ENCODE measurements at places on chromosomes 7 and 10.
A peak's percentile ranks its signal among the peaks of the same experiment; 100 is the strongest.

DNA sequence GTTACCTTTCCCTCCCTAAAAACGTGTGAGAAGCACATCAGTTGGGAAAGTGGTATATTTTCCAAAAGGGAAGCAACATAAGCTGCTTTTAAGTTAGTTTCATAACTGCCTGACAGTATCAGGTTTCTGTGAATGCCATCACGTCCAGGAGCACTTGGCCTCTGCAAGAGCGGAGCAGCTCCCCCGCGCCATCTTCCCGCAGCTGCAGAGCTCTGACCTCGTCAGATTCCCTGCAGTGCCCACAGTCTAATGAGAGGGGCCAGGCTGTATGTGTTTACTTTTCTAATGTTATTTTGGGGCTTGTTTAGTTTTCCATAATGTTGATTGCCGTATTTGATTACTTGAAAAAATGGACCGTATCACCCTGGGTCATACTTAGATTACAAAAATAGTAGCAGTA, 74.2 kb downstream of the MGMT start:
- DNase-seq, result no peak

DNA sequence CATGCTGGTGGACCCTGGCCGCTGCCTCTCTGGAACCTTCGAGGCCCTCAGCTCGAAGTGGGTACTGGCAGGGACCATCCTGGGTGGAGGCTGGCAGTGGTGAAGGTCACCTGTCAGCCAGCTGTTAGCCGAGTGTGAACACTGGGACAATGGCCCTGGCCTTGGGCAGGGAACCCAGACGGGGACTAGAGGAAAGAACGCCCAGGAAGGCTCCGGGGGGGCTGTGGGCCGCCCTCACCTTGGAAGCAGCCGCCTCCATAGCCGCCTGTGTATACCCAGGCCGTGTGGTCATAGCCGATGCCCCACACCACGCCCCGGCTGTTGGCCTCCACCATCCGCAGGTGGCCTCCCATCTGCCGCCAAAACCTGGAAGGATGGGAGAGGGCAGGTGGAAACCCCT, 17.6 kb downstream of the BHLHA15 start:
- no peak for DNase-seq

GRCh38 chr7:102073931-102074880, 212.5 kb upstream of the SH2B2 start:
- no peak for DNase-seq

DNA sequence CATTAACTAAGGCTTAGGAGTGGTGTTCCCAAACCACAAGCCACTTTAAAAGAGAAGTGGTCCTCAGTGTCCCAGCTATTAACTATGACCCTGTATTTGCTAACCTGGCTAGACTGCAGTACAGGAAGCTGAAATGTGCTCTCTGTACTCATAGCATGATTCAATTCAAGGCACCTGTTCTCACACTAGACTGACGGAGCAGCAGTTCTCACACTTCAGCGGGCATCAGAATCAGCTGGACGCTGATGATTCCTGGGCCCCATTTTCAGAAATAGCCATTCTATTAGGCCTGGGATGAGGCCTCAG, 24.5 kb upstream of the MSRB2 start:
- no peak for DNase-seq

DNA sequence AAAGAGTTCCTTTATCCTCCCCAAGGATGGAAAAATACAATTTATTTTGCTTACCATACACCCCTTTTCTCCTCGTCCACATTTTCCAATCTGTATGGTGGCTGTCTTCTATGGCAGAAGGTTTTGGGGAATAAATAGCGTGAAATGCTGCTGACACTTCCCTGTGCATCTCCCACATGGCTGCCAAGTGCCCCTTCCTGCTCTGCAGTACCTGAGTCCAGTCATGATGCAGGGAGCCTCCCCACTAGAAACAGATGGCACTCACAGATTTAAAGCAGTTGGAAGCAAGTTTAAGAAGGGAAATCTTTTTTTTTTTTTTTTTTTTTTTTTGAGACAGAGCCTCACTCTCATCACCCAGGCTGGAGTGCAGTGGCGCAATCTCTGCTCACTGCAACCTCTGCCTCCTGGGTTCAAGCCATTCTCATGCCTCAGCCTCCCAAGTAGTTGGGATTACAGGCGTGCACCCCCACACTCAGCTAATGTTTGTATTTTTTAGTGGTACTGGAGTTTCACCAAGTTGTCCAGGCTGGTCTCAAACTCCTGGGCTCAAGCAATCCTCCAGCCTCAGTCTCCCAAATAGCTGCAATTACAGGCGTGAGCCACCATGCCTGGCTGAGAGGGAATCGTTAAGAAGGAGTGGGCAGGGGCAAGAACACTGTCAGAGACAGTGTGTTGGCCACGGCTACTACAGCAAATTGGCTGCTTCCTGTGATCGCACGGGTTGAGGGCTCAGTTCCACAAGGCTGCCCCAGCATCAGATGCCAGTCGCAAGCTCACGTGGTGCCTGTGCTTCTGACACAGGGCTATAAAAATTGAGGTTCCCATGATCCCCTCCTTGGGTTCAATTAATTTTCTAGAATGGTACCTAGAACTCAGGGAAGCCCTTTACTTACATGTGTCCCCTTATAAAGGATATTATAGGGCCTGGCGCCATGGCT, 5.3 kb upstream of the PILRA start:
- DNase-seq, result no peak

DNA sequence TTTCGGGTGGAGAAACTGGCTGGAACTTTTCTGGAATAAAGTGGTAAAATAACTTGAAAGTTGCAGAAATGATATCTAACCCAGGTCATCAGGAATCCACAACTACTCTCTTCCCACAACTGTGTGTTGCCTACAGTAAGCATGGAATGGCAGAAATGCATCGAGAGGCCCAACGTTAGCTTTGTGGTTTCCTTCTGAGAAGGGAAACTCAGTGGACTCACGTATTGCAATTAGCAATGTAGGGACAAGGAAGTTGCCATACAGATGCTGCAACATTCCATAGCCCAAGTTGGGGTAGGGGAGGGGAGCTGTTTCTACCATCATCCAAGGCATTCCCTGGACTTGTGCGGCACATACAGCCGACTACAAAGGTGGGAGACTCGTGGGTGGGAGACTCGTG, 1.9 kb downstream of the PON1 start:
- no peak for DNase-seq

GRCh38 chr7:2640846-2641316, 9.1 kb downstream of the TTYH3 start:
- no peak for DNase-seq

DNA sequence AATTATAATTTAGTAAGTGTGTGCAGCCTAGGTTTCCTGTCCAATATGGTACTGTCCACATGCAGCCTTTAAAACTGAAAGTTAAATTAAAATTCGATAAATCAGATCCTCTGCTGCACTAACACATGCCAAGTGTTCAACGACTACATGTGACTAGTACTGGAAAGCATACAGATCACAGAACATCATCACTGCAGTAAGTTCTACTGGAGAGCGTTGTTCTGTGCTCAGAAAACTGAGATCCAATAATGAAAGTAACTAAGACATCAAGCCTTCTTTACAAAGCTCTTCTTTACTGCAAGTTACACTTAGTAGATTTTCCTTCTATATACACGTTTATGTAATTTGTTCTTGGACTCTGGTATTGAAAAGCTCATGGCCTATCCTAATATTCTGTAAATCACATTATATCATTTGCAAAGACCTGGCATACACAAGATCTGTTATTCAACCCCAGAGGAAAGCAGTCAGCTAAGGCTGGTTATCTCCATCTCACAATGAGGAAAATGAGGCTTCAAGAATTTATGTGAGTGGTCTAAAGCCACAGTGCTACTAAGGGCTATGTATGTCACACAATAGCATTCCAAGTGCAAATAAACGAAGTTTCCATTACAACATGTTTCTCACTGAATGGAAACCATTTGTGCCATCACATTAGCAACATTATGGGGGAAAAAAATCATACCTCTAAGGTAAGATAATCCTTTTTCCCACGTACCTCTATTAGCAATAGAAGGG, 77.6 kb downstream of the VPS41 start:
- DNase-seq, result no peak

GRCh38 chr7:137916980-137917645, 70.3 kb upstream of the DGKI start:
- no peak for DNase-seq

DNA sequence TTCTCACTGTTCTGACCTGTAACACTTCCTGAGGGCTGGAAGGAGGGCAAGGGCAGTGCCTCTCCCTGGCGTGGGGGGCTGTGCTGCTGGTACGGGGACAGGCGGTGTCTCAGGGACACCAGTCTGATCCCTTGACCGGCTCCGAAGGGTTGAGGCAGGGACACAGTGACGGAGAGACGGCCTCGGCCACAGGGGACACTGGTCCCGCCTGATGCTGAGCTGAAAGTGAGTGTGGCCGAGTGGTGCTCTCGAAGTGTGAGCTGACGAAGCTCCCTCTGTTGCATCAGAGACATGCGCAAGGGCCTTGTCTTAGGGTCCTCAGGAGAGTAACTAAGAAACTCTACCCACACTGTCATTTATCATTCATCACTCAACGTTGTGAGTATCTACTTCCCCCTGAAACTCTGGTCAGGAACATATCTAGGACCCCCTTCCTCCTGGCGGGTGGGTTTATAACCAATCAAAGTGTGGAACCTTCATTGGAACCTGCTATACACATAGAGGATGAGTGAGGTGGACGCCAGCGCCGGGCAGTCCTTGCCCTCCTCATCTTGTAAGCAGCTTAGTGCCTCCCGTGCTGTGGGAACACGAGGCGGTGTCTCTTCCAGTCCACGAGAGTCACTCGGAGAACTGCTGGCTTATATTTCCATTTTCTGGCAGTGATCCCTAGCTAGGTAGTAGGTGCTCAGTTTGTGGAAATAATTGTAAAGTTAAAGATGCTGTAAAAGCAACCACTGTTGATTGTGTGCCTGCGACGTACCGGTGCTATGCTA, 283.1 kb downstream of the DNAJB6 start:
- no peak for DNase-seq

DNA sequence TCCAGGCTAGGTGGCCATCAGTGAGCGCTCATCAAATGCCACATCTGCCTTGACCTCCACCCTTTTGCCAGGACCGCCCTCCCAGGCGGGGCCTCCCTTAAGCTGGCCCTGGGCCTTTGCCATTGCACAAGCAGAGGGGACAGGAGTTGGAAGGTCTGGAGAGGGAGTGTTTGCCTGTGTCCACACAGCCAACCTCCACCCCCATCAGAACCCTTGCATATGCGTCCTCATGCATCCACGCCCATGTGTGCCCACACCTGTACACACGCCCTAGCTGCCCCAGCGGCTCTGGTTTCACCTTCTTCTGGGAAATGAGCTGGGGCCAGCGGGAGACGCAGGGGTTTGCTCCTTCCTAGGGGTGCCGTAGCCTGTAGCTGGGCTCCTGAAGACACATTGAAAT, 64.0 kb downstream of the NEURL1 start:
- no peak for DNase-seq

DNA sequence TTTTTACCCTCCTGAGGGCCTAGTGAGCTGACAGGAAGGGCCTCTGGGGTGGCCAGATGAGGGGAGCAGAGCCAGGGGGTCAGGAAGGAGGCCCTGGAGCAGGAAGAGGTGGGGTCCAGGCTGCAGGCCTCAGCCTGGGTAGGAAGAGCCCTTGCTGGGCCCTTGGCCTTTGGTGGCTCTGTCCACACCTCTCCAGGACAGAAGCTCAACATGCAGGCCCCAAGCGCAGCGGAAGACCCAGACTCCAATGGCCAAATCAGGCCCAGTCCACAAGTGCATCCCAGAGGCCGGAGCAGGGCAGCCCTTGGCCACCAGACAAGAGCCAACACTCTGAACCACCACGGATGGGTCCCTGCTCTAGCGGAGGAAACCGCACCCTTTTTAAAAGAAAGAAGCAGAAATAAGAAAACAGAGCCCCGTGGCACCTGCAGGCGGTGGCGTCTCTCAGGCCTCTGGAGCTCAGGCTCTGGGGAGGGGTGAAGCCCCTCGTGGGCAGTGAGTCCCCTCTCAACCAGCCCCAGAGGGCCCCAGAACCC, 52.8 kb downstream of the FOXL3 start:
- no peak for DNase-seq

DNA sequence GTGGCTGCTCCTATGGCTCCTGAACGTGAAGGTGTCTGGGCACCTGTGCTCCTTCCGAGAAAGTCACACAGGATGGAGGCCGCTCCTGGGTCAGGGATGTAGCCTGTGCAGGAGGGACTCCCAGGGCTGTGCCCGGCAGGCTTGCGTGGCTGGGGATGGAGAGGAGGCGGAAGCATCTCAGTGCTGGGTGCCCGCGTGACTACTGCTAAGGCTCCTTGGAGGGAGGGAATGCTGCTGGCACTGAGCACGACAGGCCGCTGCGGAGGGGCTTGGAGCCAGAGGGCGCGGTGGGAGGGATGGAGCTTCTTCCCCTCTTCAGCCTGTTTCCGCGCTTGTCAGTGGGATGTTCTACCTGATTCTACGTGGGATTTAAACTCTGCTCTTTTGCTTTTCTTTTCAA, 35.0 kb downstream of the ADCY1 start:
- no peak for DNase-seq

DNA sequence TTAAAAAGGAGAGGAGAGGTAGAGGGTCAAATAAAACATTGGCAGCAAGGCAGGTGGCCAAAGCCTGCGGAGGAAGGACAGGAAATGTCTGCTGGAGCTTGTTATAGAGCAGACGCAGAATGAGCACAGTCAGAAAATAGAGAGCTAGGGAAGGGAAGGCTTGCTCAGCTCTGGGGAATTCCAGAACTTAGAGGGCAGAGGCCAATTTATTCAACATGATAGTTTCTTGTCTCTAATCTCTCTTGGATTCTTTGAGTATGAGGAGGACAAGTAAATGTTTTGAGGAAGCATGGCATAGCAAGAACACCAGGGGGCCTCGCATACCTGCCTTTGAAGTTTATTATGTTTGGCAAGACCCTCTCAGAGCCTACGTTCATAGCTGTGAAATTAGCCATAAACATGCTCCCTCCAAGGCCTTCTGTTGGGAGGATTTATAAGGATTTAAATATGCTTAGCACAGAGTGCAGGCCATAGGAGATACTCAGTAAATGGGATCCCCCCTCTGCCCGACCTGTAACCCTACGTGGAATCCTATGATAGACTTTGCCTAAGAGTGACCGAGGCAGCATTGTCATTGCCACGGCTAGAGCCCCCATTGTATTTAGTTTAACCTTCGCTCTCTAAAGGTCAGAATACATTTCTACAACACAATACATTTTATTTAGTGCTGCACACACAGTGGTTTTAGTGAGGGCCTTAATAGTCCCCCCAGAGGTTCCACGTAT, 293.9 kb downstream of the CCDC3 start:
- peak; percentile 62 for DNase-seq

GRCh38 chr10:34960983-34961382, 129.2 kb downstream of the CUL2 start:
- DNase-seq, result no peak

- peak; percentile 37 for DNase-seq
These were observed 51.3 kb downstream of the AOC1 start for GRCh38 chr7:150903606-150904005.

- DNase-seq, result peak; percentile 32
These were observed 97.9 kb upstream of the KLF14 start for GRCh38 chr7:130831817-130832481.

- DNase-seq, result no peak
These were observed 106.7 kb downstream of the LRMDA start for GRCh38 chr10:75538144-75538543.
